ENCODE measurements at places on chromosomes 16 and 17.

GRCh38 chr17:65604070-65604469 lies 42.6 kb upstream of the AXIN2 start:
- no peak for DNase-seq

DNA sequence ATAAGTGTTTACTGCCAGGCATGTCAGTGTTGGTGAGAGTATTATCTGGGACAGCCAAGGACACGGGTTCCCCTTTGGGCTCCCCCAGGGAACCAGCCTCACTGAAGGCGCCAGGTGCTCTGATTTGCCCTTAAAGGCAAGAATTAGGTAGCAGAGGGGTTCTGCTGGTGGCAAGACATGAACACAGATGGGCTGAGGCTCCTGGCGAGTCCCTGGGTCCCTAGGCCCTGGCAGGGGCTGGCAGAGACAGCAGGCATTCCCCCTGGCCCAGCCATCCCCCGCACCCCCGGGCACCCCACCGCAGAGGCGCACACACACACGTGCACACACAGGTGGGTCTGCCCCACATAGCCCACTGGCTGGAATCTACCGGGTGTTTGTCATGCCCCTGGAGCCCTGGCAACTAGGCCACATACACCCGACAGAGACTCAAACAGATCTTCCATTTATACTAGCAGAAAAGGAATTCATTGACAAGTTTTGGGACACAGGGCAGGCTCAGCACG lies 153.3 kb downstream of the C16orf78 start:
- no peak for DNase-seq

DNA sequence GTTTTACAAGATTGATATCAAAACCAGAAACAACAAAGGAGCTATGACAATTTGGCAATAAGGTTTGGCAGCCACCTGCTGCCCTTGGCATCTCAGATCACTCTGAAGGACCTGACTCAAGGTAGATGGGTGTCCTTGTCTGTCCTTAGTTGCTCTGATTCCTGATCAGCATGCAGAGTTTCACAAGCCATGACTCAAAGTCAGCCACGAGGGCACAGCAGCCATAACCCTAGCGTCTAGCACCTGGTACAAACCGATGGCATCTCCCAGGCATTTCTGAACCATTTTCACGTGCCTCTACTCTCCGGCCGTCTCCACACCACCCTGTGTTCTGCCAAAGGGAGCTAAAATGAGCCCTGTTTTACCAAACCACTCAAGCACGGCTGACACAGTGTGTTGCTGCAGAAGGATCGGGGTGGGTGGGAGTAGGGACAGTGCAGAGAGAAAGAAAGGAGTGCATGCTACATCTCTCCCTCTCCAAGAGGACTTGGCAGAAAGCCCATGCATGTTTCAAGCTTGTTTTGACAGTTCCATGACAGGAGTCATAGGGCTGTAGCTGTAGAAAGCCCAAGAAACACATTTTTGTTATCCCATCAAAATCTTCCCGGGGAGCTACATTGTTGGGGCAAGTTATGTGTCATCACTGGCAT lies 297.3 kb downstream of the ABCC12 start:
- DNase-seq, result no peak

DNA sequence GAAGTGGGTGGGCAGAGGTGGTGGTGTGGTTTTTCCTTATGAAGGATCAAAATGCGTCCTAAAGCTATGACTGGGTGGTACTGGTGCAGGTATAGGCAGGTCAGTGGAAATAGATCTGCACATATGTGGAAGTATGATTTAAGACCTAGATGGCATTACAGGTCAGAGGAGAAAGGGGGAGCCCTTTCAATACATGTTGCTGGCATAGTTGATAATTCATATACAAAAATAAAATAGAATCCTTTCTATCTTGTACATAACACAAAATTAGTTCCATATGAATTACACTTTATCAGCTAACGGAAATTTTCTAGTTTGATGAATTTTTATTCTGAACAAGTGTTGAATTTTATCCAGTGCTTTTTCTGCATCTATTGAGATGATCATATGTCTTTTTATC lies 20.8 kb upstream of the PIK3R5 start:
- no peak for DNase-seq

GRCh38 chr17:9958586-9959281 lies 53.7 kb upstream of the RCVRN start:
- DNase-seq, result no peak

DNA sequence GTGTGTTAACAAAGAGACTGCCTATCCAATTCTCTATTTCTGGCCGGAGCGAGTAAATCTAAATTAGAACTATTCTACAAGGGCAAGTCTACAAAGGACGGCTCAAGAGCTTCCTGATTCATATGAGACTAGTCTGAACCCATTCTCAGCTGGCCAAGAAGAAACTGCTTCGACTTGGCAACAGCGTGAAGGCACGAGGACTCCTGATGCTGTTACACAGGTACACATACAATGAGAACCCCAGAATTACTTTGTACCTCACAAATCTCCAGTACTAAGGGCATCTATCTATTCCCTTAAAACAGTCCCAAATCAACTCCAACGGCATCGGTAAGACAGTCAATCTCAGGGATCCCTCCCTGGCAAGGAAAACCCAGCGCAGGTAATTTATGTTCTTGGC lies 1.5 kb downstream of the CRK start:
- DNase-seq, result no peak

DNA sequence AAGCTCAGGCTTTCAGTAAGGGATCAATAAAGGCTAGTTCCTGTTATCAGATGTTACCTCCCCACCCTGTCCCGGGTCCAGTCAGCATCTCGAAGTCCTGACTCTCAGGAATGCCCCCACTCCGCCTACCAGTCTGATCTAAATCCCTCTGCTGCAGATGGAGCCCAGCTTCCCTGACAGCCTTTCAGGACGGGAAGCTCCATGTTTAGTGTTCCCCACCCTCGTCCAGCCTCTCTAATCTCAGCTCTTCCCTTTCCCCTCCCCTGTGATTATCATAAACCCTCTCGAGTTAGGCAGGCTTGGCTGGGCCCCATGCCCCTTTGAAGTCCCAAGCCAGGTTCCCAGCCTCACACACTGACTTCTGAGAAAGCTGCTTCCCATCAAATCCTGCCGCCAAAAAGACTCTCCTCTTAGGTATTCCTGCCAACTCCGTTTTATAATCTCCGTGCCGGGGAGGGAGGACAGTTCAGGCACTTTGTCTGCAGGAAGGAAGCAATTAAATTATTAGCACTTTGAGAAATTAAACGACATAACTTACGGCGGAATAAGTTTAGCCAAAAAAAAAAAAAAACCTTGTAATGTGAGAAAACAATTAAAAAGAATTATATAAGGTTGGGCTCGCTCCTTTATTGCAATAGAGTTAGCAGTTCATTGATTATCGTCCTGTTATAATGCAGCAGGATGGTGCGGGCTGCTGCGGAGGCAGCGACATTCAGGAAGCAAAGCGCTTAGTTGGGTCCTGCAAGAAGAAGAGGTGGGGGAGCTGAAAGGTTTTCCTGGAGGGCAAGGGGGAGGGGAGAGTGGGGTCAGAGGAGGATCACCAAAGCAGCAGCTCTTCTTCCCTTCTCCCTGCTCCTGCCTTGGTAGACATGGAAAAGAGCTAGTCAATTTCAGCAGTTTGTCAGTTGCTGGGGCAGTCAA lies 16.8 kb upstream of the ETV4 start:
- no peak for DNase-seq

- no peak for DNase-seq
Measured at GRCh38 chr16:85234310-85235204, 122.3 kb upstream of the CIBAR2 start.
